Ammon's horn (tissue), 1 donor: ENCODE measurements at places on chromosomes 12 and 14.

GRCh38 chr12:109756457-109756856, 42.8 kb downstream of the FAM222A start:
- no peak for DNase-seq

- no peak for DNase-seq
Observed at GRCh38 chr12:54286042-54287030, 5.8 kb downstream of the HNRNPA1 start.

- peak; percentile 12 for DNase-seq
Observed at GRCh38 chr14:94903883-94904282, 134.0 kb upstream of the GSC start.

DNA sequence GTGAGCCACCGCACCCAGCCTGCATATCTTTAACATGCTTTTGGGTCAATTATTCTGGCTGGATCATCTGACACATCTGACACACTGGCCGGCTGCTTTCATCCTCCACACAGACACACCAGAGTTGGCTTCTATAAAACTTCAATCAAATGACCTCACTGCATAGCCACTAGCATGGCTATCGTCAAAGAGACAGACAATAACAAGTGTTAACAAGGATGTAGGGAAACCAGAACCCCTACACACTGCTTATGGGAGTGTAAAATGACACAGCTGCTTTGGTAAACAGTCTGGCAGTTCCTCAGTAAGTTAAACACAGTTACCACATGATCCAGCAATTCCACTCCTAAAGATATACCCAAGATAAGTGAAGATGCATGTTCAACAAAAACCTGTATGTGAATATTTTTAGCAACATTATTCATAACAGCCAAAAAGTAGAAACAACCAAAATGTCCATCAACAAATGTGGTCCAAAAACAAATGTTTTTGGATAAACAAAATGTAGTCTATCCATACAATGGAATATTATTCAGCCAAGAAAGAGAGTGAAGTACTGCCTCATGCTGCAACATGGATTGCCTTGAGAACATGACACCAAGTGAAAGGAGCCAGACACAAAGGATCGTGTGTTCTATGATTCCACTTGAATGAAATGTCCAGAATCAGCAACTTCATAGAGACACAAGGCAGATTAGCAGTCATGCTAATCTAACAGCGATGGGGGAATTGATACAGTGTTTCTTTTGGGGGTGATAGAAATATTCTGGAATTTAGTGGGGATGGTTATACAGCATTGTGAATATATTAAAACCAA, 10.1 kb downstream of the KDM2B start:
- no peak for DNase-seq

DNA sequence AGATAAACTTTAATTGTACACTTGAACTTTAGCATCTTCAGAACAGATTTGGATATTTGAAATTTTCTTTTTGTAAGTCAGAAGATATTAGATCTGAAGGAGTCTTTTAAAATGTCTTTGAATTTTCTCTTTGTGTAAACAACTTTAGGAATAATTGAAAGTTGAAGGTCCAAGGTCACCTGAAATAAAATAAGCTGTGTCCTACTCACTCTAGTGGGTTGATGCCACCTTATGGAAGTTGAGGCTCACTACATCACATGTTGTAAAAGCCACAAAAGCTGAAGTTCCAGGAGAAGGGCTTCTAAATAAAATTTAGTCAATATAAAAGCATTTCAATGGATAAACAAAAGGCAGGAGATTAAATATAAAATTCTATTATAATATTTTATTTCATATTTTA, 122.0 kb upstream of the ATXN7L3B start:
- DNase-seq = peak; percentile 52

DNA sequence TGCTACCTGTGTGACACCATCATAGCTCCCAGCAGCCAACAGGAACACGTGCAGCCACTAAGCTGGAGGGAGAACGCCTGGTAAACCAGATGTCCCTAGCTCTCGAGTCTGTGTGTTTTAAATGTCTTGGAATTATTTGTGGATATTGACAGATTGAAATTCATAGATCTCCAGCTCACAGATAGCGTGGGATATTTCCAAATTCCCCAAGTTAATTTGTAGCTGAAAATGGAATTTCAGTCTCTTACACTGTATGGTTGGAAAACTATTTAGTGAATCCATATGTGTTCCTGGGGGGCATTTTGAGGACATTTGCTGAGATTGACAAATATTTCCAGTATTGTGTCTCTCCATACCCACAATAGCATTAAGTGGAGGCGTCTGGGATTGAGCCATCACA, 618.6 kb upstream of the TMEM132C start:
- no peak for DNase-seq

GRCh38 chr14:87810711-87811110, 182.3 kb downstream of the GALC start:
- DNase-seq = no peak

DNA sequence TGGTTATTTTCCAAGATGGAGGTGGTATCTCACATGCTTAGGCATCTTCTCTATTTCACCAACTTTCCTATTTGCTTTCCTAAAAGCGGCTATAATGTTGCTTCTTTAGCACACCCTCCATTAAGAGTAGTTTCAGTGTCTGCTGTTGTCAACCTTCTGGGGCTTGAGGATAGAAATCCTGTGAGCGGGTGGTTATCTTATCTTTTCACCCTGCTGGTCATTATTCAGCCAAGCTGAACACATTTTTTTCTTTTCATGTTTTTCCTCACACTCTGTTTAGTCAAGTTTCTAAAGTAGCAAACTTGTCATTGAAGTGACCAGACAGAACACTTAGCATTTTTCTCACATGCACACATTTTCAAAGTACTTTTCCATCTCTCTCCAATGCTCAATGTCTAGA, 104.5 kb downstream of the SLC8A3 start:
- no peak for DNase-seq

- DNase-seq = no peak
Observed at GRCh38 chr14:64811676-64812075, 68.0 kb downstream of the SPTB start.

DNA sequence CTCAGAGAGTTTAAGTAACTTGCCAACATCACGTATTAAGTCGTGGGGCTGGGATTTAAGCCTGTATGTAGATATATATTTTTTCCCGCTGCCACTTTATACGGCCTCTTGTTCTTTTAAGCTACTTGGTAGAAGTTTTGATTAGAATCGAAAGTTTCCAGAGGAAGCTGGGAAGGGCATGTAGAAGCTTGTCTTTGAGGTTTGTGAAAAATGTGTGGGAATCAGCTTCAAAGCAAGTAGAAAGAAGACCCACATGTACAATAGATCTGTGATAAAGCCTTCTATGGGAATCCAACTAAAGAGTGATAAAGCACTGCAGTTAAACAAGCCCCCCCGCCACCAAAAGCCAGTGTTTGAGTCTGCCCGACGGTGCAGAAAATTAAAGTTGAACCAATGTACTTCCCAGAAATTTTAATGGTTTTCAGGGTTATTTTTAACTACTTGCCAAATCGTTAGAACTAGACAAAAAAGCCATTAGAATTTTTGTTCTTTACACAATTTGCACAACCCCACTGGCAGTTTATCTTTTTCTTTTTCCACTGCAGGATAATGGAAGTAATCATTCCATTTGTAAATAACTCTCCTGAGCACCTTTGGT, 25.5 kb downstream of the SERPINA11 start:
- no peak for DNase-seq

GRCh38 chr12:112782943-112783342, 8.6 kb upstream of the RPH3A start:
- DNase-seq = no peak

- DNase-seq = no peak
Observed at GRCh38 chr14:54425068-54425467, 16.1 kb downstream of the CNIH1 start.

DNA sequence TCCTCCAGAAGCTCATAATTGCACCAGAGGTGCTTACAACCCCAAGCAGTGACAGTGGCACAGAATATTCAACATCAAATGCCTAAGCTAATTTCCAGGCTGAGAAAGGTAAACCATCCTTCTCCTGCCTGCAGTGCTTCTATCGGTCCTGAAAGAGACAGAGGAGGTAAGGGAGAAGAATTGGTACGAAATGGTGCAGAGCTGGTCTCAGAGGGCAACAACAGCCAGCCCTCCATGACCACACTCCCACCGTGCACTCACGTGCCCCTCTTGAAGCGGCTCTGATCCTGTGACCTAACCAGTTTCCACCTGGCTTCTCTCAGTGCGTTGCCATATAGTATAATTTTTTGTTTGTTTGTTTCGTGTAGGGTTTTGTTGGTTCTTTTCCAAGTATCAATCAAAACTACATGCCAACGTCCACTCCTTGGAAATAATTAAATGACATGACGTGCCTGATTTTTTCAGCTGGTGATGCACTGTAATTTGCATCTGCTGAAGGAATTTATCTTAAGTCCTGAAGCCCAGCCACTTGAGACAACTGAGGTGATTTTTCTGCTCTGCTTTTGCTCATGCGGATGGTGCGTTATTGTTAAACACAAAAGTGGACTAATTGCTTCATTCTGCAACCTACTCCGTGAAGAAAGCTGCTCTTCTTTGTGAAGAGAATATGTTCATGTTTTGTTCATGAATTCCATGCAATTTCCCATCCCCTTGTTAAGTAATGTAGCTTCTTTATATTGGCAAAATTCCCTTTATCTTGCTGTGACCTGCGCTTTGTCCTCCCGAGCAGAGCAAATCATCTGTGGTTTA, 1.3 kb upstream of the ATP2A2 start:
- no peak for DNase-seq

- DNase-seq = peak; percentile 57
Observed at GRCh38 chr14:53613404-53614253, 343.0 kb downstream of the BMP4 start.
